Stimulated activated CD4-positive, alpha-beta T cell treated with anti-CD3 and anti-CD28 coated beads, Interleukin-2, amount 100 ng/mL, for 48 hours (primary cell): ENCODE measurements at places on chromosomes 2 and 18.

- DNase-seq: no peak
Measured at GRCh38 chr2:157940024-157940423, 63.9 kb upstream of the ACVR1 start.

DNA sequence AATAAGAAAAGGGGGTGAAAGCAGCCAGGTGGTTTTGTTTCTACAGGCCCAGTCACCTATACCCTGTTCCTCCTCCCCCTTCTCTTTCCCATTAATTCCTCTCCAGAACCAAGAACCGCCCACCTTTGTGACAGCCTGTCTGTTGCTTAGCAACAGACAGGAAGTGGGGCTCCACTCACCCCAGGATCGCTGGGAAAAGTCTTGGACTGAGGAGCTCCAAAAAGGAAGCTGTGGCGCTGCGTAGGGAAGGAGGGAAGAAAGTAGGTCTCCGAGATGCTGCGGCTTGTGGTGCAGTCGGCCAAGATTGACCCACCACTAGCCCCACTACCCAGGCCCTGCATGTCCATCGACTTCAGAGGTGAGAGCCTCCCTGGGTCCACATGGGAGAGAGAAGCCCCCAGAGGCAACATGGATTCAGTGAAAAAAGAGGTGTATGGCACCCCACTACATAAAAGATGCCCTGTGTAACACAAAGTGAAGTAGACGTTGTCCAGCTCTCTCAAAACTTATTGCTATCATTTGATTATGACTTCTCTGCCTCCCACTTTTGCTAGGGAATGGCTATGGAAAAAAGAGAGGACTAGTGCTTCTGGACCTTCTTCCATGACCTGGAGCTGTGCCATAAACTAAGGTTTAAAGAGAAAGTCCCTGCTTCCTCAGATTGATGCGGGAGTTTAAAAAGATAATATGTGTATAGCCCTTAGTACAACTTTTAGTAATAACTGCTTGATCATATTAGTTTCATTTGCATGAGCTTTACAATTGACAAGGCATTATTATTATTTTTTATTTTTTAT, at the start of gene FER1L5:
Gene FER1L5 (plus strand): TSS at position 201 of the 797 bp plus-strand sequence. CDS start 73 bp downstream, at position 274.
- no peak for DNase-seq

GRCh38 chr2:137115081-137115794, 349.9 kb downstream of the THSD7B start:
- no peak for DNase-seq

DNA sequence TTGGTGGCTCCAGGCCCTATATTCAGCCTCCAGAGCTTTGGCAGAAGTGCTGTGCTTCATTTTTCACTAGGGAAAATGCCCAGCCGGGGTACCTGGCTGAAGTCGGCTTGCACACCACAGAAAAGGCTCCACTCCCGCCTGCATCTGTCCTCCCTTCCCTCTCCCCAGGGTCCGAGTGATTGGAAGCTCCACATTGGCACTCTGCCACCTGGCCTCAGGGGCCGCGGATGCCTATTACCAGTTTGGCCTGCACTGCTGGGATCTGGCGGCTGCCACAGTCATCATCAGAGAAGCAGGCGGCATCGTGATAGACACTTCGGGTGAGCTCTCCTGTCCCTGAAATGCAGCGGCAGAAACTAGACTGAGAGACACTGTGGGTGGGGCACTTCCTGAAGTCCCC, 47.4 kb downstream of the IMPA2 start:
- DNase-seq: no peak

GRCh38 chr18:73232933-73233332, 365.1 kb upstream of the NETO1 start:
- no peak for DNase-seq

DNA sequence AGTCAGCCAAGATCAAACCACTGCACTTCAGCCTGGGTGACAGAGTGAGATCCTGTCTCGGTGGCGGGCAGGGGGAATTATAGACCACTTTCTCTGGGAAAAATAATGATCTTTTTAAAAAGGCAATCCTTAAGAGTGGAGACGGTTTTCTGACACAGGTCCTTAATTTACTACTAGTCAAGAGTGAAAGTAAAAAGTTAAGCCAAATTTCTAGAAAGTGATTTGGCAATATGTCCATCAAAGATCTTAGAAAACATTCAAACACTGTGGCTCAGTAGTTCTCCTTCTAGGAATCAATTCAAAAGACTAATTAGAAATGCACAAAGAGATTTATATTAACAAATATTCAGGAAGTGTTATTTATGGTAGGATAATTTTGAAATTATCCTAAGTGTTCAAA, 148.5 kb upstream of the DNMT3A start:
- no peak for DNase-seq

DNA sequence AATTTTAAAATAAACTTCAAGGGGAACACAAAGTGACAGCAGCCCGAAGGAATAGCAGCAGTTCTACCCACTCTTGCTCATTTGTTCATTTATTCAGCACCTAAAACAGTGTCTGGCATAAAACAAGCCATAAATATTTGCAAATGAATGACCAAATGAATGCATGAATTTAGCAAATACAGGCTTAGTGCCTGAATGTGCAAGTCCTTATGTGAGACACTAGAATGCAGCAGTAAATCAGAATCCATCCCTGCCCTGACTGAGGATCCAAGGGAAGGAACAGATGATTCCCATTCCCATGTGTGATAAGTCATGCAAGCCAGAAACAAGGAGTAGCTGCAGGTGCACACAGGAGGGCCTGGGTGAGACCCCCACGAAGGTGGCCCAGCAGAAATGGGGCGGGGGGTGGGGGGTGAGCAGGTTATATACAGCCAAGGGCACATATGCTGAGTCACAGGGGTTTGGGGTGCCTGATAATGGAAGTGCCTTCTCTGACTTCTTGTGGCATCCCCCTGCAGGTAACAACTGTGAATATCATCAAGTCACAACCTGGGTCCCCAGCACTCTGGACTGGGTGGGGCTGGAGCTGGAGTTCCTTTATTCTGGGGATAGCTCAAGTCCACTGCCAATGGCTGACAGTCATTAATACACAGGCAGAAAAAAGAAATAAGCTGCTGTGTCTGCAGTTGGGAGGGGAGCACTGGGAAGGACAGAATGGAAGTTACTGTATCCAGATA, 311.9 kb downstream of the TXNL1 start:
- DNase-seq: no peak

GRCh38 chr2:134711692-134712091, 7.1 kb downstream of the TMEM163 start:
- DNase-seq: no peak

- DNase-seq: no peak
Measured at GRCh38 chr18:75052475-75052874, 156.5 kb downstream of the PTGR3 start.

GRCh38 chr18:55384551-55385275, 203.3 kb downstream of the TCF4 start:
- DNase-seq: no peak

- DNase-seq: no peak
Measured at GRCh38 chr2:239330836-239331235, 70.0 kb downstream of the HDAC4 start.

GRCh38 chr2:24917086-24917485, 3.0 kb downstream of the ADCY3 start:
- DNase-seq: no peak

GRCh38 chr2:210503001-210503623, 26.6 kb upstream of the LANCL1 start:
- peak; percentile 13 for DNase-seq

GRCh38 chr2:235066490-235066889, 114.7 kb downstream of the SH3BP4 start:
- DNase-seq: no peak

- no peak for DNase-seq
Measured at GRCh38 chr2:124283096-124283495, 258.0 kb downstream of the CNTNAP5 start.

- DNase-seq: peak; percentile 42
Measured at GRCh38 chr2:113324684-113325160, 46.0 kb upstream of the PAX8 start.

- no peak for DNase-seq
Measured at GRCh38 chr2:41353060-41353459, 694.8 kb upstream of the PKDCC start.

- DNase-seq: no peak
Measured at GRCh38 chr2:105166688-105167087, 74.9 kb upstream of the GPR45 start.

- DNase-seq: no peak
Measured at GRCh38 chr2:179550849-179551248, 286.2 kb upstream of the SESTD1 start.

GRCh38 chr2:224359569-224359968, 42.3 kb downstream of the FAM124B start:
- DNase-seq: no peak

DNA sequence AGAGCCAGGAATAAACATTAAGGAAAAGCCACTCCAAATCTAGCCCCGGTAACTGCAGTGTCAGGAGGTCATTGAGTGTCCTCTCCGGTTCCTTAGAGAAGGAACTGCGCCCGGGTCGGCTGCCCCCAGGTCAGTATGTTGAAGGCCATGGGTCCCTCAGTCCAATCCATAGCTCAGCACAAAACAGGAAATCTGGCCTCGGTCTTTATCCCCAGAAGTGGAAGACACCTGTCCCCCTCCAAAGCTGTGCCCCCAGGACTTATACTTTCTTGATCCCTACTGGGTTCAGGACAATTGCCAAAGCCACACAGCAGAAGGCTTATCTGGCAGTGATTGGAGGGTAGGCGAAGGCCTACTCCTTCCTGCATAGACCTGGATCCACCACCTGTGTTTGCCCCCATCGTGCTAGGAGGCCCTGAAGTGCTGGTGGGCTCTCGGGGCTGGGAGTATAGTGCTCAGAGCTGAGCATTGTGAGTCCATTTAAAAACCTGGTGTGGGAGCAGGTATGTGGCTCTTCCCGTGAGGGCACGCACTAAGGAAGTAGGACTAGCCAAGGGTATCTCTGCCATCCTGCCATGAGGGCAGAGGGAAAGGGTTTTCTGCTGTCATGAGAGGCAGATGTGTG, 178.6 kb downstream of the SEPTIN10 start:
- no peak for DNase-seq

- no peak for DNase-seq
Measured at GRCh38 chr2:183347969-183348368, 223.7 kb downstream of the NUP35 start.

DNA sequence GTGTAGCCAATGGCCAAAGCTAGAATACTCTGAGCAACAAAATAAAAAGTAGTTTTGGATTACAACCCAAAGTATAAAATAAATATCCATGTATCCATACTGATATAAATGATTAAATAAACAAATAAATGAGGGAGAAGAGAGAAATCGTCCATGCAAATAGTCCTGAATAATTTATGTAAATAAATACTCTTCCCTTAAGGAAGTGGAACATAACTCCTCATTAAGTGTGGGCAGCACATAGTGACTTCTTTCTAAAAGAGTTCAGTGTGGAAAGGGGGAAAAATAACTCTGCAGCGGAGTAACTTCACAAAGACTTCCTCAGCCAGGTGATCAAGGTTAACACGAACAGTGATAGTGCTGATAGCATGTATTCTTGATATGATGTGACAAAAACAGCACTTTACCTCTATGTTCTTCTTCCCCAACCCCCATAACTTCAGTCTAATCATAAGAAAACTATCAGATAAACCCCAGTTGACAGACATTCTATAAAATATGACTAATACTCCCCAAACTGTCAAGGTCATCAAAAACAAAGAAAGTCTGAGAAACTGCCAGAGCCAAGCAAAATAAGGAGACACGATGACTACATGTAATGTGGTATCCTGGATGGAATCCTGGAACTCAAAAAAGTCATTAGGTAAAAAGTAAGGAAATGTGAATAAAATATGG, 30.7 kb downstream of the METTL8 start:
- no peak for DNase-seq

GRCh38 chr2:74424139-74424992, 2.8 kb downstream of the WDR54 start:
- no peak for DNase-seq

DNA sequence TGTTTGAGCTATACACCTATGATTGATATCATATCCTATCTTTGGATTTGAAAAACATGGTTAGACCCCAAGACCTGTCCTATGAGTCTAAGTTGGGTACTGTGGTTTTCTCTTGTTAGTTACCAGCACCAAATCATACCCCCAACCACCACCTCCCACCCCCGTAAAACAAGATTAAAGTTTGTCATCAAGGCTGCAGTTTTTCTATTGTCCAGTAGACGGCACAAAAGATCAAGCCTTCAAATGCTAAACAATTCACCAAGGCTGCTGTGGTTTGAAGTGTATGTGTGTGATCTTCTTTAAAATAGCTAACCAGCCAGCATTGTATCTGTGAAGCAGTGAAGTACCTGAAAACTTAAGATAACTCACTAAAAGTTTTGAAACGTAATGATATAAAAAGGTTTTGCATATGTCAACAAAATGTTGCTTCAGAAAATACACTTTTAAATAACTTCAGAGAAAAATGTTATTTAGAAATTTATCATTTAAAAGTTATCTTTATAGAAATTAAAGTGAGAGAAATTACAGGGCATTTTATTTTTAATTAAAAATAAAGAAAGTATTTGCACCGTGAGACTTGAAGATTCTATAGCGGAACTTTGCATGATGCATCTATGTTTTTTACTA, 5.8 kb upstream of the MEIS1 start:
- no peak for DNase-seq

DNA sequence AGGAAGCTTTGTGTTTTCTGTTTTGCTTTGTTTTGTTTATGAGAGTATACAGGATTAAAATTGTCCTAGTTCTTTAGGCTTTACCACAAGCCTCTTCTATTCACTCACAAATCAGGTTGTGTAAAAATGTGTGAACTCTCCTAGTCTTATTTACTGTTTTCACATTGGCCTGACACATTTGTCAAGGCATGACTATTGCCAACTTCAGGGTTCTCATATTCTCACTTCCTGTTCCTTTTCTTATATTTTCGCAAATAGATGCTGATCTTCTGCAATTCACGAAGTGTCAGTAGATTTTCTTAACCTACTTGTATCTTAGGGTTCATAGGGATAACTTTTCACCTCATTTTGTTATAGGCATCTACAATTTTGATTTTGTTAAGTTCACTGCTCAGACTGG, 67.1 kb downstream of the CCDC102B start:
- DNase-seq: no peak

DNA sequence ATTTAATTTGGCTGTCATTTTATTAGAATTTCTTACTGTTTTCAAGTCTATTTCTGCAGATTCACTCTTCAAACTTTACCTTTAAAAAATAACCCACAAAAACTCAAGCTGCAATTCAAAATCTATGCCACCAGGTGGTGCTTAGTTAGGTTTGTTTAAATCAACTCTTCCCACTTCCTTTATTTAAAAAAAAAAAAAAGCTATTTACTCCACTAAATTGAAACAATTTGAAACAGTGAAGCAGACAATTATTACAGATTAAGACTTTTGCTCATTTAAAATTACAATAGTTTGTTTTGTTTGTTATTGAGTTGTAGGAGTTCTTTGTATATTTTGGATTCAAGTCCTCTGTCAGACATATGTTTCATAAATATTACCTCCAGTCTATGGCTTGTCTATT, 300.0 kb downstream of the PDE11A start:
- no peak for DNase-seq
